ENCODE measurements at places on chromosomes 5 and 9.

GRCh38 chr5:128587275-128587674, 49.2 kb upstream of the FBN2 start:
- no peak for DNase-seq

DNA sequence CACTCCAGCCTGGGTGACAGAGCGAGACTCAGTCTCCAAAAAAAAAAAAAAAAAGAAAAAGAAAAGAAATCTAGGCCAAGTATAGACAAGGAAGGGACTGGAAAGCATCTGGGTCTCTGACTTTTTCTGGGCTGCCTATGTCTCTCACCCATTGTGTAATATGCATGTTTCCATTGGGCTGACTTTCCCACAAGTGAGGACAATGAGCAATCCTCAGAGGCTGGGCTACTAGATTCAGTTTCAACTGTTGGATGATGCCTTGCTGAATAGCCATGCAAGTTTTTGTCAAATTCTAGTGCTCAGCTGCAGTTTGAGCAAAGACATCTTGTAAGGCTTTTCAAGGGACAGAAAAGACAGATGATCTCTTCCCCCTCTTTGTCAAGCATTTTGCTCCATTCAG, 82.1 kb downstream of the PHAX start:
- no peak for DNase-seq

GRCh38 chr5:94761055-94761454, 142.6 kb downstream of the SLF1 start:
- DNase-seq, result no peak

- DNase-seq, result no peak
Measured at GRCh38 chr5:175257128-175257846, 186.7 kb downstream of the DRD1 start.

DNA sequence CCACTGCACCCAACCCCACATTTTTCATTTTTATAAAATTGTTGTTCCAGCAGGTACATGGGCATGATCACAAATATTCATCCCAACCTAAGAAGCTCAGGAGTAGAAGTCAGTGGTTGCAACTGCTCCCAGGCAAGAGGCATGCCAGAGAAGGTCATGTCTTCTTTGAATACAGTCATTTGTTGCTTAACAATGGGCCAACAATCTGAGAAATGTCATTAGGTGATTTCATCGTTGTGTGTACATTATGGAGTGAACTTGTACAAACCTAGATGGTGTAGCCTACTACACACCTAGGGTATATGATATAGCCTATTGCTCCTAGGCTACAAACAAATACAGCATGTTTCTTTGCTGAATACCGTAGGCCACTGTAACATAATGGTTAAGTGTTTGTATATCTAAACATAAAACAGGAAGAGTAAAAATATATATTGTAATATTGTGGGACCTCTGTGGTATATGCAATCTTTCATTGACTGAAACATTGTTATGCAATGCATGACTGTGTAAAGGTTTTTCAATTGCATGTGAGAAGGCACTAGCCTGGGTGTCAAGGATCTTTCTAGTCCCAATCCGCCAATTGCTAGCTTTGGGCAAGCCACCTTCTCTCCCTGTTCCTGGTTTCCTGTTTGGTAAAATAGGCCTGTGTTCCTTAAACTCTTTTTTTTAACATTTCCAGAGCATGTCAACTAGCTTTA, 27.6 kb downstream of the ATP10B start:
- no peak for DNase-seq

- no peak for DNase-seq
Measured at GRCh38 chr9:127112056-127112455, 10.4 kb downstream of the ANGPTL2 start.

DNA sequence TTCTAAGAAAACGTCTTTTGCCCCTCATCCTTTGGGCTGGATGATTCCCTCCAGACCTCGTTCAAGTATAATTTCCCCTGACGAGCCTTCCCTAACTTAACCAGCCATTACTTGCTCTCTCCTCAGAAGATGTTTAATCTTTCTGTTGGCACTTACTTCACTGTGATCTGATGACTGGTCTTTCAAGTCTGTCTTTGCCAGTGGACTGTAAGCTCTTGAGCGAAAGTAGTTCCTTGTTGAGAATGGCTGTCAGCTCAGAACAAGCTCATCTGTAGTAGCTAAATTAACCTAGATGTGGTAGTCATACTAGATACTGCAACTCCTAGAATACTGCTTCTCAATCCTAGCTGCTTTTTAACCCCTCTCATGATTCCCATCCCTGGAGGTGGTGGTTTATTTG, 125.0 kb downstream of the AOPEP start:
- DNase-seq, result no peak

DNA sequence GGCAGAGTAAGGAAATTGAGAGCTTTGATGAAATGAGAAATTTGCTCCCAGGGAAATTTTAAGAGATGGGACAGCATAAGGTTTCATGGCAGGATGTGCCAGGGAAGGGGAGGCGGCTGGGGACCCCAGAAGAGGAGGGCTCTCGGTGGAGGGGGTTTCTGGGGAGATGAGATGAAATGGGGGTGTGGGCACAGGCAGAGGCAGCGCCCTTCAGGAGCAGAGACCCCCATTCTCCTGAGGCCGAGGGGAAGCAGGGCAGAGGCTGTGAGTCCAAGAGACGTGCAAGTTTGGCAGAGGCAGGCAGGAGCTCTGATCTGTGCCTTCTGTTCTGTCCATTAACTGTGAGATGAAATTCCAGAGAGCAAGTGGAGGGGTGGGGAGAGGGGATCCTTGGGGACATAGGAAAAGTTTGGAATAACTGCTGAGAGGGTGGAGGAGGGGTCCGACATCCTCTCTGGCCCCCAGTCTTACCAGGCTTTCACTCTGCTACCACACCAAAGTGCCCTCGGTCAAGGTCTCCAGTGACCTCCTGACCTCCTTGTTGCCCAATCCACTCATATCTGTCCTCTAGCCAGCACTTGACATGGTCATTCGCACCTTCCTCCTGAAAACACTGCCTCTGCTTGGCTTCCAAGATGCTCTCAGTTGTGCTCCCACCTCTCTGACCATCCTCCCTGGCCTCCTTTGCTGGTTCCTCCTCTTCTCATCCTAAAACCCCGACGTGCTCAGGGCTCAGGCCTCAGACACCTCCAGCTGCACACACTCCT, 108.1 kb upstream of the MVB12B start:
- DNase-seq, result no peak

DNA sequence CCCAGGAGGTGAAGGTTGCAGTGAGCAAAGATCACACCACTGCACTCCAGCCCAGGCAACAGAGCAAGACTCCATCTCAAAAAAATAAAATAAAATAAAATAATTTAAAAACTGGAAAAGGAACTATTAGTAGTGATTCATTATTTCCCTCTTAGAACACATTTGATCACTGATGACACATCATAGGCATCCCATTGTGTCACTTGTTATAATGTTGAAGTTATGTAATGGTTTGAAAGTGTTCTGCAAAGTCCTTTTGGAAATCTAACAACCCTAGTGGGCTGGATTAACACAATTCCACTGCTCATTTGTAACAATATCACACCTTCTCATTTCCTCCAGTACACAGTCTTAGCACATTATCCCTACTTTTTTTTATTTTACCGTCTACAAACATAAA, 81.8 kb upstream of the LMNB1 start:
- no peak for DNase-seq

- DNase-seq, result no peak
Measured at GRCh38 chr5:158543539-158544387, 556.0 kb downstream of the EBF1 start.

GRCh38 chr5:14793851-14794250, 77.7 kb downstream of the ANKH start:
- DNase-seq, result no peak

- DNase-seq, result no peak
Measured at GRCh38 chr9:132753593-132753880, 83.3 kb downstream of the GTF3C4 start.

DNA sequence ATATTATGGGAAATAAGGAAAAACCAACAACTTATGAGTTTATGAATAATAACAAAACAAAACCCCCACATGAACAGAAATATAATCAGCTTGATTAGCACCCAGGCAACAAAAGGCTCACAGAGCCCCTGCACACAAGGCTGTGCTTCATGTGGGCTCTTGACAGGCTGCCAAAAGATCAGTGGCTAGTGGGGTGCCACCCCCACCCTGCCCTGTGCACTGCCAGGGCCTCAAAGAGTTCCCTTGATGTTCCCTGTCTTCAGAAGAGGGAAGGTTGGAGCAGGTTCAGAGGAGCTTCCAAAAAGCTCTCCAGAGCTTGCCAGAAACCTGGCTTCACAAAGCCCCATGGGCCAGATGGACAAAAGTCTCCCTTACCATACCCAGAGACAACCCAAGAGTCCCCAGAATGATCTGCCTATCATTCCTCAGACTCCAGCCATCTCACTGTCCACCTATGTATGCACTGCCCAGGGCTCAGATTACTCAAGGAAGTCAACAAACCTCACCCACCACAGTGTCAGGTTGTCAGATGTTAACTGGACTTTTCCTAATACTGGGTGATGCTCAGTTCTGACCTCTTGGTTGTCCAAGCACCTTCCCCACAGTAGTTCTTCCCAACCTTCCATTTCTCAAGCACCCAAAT, 87.5 kb downstream of the SIL1 start:
- DNase-seq, result no peak

- no peak for DNase-seq
Measured at GRCh38 chr9:123339666-123340510, 16.1 kb upstream of the CRB2 start.

GRCh38 chr9:110911659-110912418, 126.4 kb downstream of the LPAR1 start:
- DNase-seq, result no peak

DNA sequence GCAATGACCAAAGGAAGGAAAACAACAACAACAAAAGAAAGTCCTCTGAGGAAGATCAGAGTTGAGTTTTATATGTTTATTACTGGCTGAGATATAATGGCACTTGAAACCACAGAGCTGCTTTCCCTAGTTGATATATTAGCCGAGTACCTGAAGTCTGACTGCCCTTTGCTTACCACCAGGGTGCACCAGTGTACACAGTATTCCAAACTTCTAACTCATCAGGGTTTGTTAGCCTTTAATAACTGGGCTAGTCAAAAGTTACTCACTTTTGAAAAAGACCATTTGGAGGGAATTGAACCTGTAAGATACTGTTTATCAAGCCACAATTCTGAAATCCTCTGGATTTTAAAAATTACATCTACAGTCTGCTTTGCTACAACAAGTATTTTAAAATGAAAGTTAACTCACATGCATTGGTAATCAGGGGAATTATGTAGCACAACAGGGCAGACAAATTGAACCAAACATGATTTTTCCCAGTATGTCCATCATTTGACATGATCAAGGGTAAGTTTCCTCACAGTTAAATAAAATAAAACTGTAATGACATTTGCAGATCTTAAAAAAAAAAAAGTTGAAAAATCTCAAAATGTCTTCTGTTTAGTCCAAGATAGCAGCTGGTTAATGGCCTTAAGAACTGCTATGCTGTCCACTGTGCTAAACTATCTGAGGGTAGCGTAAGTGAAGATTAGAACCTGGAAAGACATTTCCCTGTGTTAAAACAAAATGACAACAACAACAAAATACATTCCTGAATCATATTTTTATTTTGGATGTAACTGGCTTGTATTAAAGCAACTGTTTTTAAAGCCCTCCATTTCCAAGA, 57.3 kb upstream of the C6 start:
- DNase-seq, result no peak

- DNase-seq, result no peak
Measured at GRCh38 chr5:171871711-171872110, 86.1 kb downstream of the SMIM23 start.

DNA sequence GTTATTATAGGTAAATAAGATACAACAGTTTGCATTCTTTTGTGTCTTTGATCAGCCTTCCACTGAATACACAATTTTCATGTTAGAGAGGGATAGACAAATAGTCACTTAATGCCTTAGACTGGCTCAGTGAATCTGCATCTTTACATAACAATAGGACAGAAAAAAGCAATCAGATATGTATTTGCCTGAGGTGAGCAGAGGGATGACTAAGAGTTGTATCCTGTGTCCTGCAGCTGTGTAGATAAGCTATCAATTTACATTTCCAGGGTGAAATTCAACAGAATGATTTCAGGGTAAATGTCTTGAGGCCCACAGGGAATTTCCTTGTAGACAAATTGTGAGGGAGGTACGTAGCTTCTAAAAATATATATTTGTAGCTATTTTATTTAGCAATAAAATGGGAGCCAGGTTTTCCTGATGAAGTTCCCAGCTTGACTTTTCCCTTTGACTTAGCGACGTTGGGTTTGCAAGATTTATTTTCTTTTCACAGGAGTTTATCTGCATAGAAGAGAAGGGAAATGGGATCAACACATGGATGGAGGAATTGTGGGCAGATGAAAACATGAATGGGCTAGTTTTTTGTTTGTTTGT, 586.1 kb upstream of the CDH6 start:
- no peak for DNase-seq

DNA sequence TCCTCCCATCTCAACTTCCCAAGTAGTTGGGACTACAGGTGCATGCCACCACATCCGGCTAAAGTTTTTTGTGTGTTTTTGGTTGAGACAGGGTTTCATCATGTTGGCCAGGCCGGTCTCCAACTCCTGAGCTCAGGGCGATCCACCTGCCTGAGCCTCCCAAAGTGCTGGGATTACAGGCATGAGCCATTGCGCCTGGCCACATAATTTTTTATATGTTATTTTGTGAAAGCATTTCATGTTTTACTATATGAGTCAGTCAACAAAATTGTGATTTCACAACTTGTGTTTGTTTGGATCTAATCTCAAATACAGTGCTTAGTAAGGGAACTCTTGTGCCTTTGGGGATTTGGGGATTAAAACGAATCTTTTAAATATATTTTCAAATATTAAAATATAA, 20.0 kb upstream of the FAM120AOS start:
- no peak for DNase-seq

GRCh38 chr9:133273098-133273497, 1.9 kb downstream of the ABO start:
- DNase-seq, result no peak

GRCh38 chr5:10329820-10330481, 22.2 kb upstream of the CMBL start:
- no peak for DNase-seq

DNA sequence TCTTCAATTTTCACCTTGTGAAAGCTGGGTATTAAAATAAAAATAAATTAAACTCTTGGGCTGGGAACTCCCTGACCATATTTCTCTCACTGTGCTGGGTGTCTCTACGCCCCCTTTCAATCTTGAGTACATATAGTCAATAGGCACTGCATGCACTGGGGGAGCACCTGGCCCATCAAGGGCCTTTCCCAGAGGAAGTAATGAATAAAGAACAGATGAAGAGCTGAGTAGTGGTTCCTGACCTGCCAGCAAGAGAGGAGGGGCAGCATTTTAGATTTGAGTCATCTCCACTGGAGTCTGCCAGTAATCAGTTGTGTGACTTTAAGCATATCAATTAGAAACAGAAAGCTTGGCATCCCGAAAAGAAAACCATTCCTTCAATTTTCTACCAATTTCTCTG, 6.2 kb downstream of the MAPKAP1 start:
- no peak for DNase-seq

Data from T-helper 1 cell (primary cell).